Bronchial smooth muscle cell (primary cell): ENCODE measurements at places on chromosomes 2 and 18. TPM values are rescaled to one million over a fixed set of nuclear protein-coding genes. Genes with fewer than 3 reads are reported as not detected.

RNMT gene
- 10.8 and 17.8 TPM in 2 replicates for total RNA-seq

EGR4 gene
- total RNA-seq = under 0.01 TPM in 1 of 2 replicates, not detected in the other

PCARE gene
- not detected in 2 replicates for total RNA-seq

CTAGE1 gene
- total RNA-seq = not detected in 2 replicates

ALPP gene
- not detected in 2 replicates for total RNA-seq
